Progenitor cell of endocrine pancreas (in vitro differentiated cells): ENCODE measurements at places on chromosomes 4 and X. TPM values are rescaled to one million over a fixed set of nuclear protein-coding genes. Genes with fewer than 3 reads are reported as not detected.

DNA sequence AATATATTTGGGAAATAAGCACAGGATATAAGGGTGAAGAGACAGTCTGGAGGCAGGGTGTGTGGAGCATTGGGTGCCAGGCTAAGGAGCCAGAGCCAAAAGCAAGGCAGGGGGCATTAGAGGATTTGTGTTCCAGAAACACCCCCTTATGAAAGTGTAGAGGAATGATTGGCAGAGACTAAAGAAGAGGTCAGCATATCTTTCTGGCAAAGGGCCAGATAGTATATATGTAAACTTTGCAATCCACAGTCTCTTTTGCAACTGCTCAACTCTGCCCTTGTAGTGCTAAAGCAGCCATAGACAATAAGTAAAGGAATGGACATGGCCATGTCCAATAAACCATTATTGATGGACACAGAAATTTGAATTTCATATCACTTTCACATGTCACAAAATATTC, 3.6 kb upstream of the SLC9A6 start:
- H3K4me3 ChIP-seq: no peak overlapping the region
- peaks cover 1% of the 10 kb centered on the region for H3K36me3 ChIP-seq
- no peak overlapping the region for H3K27ac ChIP-seq
- peaks cover 10% of the 10 kb centered on the region for H3K4me1 ChIP-seq

Gene MANBA
- 48.9 and 49.7 TPM in 2 replicates for total RNA-seq

DNA sequence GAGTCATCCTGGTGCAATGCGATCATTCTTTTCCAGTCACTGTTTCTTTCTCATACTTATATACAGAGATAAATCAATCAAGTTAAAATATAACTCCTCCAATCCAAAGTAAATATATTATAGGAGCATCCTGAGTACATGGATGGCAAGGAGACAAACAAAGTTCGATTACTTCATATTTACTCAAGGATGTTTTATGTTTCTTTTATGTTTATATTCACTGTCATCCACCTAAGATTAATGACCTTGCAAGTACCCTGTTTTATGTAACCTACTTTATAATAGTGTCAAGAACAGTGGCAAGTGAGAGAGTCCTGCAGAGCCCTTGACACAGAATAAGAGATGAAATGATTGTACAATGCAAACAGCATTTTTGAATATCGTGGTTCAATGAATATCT, at the start of gene UGT2B11:
TSS of gene UGT2B11 (minus strand) at position 33 of the 400 bp plus-strand sequence. CDS start at position 7, 26 bp downstream.
- peaks cover 11% of the 10 kb centered on the region for H3K4me1 ChIP-seq
- H3K36me3 ChIP-seq: no peaks in the 10 kb centered on the region
- no peaks in the 10 kb centered on the region for H3K27me3 ChIP-seq
- H3K4me3 ChIP-seq: no peak within 1 kb of the TSS

DNA sequence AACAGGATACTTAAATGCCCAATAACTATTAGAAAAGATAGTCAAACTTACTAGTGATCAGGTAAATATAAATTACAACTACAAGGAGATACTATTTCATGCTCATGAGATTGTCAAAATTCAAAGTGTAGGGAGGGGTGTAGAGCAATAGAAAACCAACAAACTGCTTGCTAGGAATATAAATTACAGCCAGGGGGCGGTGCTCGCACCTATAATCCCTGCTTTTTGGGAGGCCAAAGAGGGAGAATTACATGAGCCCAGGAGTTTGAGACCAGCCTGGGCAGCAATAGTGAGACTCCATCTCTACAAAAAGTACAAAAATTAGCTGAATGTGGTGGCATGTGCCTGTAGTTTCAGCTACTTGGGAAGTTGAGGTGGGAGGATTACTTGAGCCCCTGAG, 556.5 kb upstream of the NR3C2 start:
- no peaks in the 10 kb centered on the region for H3K36me3 ChIP-seq
- peaks cover 3% of the 10 kb centered on the region for H3K4me1 ChIP-seq
- H3K4me3 ChIP-seq: no peak overlapping the region
- no peak overlapping the region for H3K27ac ChIP-seq

DNA sequence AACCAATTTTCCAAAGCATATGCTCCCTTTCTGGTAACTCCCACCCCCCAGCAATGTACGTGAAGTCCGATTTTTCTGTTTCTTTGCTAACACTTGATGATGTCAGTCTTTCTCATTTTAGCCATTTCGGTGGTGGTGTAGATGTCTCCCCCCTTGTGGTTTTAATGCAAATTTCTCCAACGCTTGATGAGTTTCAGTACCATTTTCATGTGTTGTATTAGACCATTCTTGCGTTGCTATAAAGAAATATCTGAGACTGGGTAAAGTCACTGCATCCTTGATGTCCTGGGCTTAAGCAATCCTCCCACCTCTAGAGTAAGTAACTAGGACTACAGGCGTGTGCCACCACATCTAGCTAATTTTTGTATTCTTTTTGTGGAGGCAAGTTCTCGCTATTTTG, 148.4 kb upstream of the VCX3A start:
- H3K4me1 ChIP-seq: peaks cover 21% of the 10 kb centered on the region
- no peak overlapping the region for H3K4me3 ChIP-seq
- no peaks in the 10 kb centered on the region for H3K36me3 ChIP-seq
- no peaks in the 10 kb centered on the region for H3K27me3 ChIP-seq

DNA sequence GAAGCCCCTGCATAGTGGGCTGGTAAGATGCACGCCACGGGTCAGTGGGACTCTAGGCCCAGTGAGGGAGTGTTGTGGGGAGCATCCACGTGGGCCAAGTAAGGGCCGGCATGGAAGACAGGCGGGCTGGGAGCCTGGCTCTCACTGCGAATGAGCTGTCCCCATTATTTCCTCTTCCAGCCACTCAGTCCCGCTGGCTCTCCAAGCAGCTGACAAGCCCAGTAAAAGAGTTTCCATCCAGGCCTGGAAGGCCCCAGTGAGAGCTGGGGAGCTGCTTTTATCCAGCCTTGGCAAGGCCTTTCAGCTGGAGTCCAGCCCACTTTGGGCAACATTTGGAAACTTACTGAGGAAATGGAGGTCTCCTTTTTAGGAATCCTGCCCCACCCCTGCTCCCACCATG, 24.9 kb downstream of the APLN start:
- no peak overlapping the region for H3K27ac ChIP-seq
- no peaks in the 10 kb centered on the region for H3K27me3 ChIP-seq
- no peaks in the 10 kb centered on the region for H3K36me3 ChIP-seq
- DNase-seq: no peak

- no peak overlapping the region for H3K4me3 ChIP-seq
- H3K27ac ChIP-seq: no peak overlapping the region
- H3K27me3 ChIP-seq: no peaks in the 10 kb centered on the region
- no peaks in the 10 kb centered on the region for H3K36me3 ChIP-seq
- DNase-seq: no peak
These were observed 1429.4 kb upstream of the ADGRL3 start for GRCh38 chr4:59770601-59771264.

Gene GRSF1
- 87.5 and 87.8 TPM in 2 replicates for total RNA-seq

DNA sequence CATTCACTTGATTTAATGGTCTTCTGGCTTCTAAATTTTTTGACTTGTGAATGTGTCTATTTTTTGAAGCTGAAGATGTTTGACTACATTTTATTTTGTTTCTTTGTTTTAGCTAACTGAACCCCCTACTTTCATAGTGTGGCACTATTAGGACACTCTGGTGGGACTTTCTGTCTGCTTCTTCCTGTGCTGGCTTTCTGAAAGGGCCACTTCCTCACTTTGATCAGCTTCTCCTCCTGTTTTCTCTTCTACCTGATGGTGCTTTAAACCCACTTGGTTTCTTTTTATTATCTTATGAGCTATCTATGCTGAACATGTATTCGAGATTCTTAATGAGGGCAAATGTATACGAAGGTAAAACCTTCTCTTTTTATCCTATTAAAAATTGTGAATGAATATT, 186.1 kb upstream of the CASK start:
- H3K4me3 ChIP-seq: no peak overlapping the region
- H3K27me3 ChIP-seq: no peaks in the 10 kb centered on the region
- no peaks in the 10 kb centered on the region for H3K36me3 ChIP-seq
- no peak for DNase-seq
- H3K27ac ChIP-seq: no peak overlapping the region

DNA sequence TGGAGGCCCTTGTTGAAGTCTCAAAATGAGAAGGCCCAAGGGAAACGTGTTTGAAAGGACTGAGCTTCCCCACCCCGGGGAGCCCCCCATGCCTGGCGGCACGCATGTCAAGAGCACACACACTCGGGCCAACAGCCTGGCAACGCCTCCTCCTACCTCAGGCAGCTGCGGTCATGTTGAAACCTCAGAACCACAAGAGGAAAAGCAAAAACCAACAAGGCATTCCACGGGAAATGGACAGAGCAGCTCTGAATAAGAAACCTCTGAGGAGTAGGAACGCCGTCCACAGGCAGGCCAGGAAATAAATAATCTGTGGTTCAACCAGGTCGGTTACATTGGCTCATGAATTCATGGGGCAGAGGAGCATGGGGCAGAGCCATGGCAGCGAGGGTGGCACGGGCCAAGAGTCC, 95.7 kb upstream of the AFAP1 start:
- H3K4me3 ChIP-seq: no peak overlapping the region
- no peaks in the 10 kb centered on the region for H3K27me3 ChIP-seq
- H3K36me3 ChIP-seq: no peaks in the 10 kb centered on the region

DNA sequence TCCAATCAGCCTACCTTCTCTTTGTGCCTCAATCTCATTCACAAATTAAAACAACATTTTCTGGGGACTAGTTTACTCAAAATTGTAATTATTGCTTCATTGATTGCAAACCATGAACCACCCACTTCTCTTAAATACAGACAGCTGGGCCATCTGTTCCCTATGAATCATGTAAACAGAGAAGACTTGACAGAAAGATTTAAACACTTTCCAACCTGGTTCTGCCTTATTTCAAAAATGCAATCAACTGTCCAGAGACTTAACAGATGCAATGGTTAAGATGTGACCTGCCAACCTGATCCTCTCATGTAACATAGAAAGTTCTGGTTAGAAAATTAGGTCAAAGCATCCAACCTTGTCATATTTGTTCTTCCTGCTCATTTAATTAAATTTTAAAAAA, 20.8 kb upstream of the SERTM2 start:
- H3K4me3 ChIP-seq: no peak overlapping the region
- H3K27me3 ChIP-seq: no peaks in the 10 kb centered on the region
- DNase-seq: no peak

GRCh38 chr4:169988252-169988651, 37.9 kb downstream of the MFAP3L start:
- DNase-seq: no peak
- peaks cover 15% of the 10 kb centered on the region for H3K4me1 ChIP-seq
- peaks cover 2% of the 10 kb centered on the region for H3K36me3 ChIP-seq
- H3K27me3 ChIP-seq: no peaks in the 10 kb centered on the region
- no peak overlapping the region for H3K27ac ChIP-seq

GRCh38 chrX:43166874-43167273, 388.9 kb upstream of the PPP1R2C start:
- H3K27ac ChIP-seq: no peak overlapping the region
- no peaks in the 10 kb centered on the region for H3K27me3 ChIP-seq
- H3K4me1 ChIP-seq: peaks cover 7% of the 10 kb centered on the region
- DNase-seq: no peak

Gene RBMXL3
- total RNA-seq: not detected in 2 replicates

Gene PSAPL1
- total RNA-seq: 0.14 and 0.38 TPM in 2 replicates

Gene CASP6
- total RNA-seq: 61.0 and 68.2 TPM in 2 replicates
